Hypothalamus (tissue), 51 donors: ENCODE measurements at places on chromosomes 4 and X.

- no peak for DNase-seq
These were observed 410.1 kb downstream of the HNRNPD start for GRCh38 chr4:81963763-81964020.

DNA sequence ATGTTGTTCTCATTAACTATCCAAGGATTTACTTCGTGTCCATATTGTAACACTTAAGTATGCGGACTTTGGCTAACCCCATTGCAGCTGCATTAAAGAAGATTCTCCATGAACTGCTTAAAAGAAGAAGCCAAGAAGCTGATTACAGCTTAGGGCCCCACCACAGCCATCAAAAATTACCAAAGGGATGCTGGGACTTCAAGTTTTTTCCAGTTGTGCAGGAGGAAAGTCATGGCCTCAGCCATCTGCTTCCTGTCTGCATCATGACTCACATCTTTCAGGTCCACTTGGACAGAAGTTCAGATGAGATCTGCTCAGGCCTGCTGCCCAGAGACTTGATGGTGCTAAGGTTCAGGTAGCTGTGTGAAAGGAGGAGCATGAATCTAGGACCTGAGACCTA, 38.8 kb upstream of the CAPN6 start:
- no peak for DNase-seq

- no peak for DNase-seq
These were observed 195.0 kb upstream of the GATB start for GRCh38 chr4:151955721-151956380.

- DNase-seq = no peak
These were observed 2.3 kb upstream of the MSX1 start for GRCh38 chr4:4857001-4857808.

- DNase-seq = no peak
These were observed 68.6 kb upstream of the FAM9A start for GRCh38 chrX:8869812-8870211.

- DNase-seq = no peak
These were observed 79.6 kb downstream of the COMMD8 start for GRCh38 chr4:47383829-47384427.

GRCh38 chrX:105475801-105476200, 255.3 kb upstream of the TEX13A start:
- no peak for DNase-seq

DNA sequence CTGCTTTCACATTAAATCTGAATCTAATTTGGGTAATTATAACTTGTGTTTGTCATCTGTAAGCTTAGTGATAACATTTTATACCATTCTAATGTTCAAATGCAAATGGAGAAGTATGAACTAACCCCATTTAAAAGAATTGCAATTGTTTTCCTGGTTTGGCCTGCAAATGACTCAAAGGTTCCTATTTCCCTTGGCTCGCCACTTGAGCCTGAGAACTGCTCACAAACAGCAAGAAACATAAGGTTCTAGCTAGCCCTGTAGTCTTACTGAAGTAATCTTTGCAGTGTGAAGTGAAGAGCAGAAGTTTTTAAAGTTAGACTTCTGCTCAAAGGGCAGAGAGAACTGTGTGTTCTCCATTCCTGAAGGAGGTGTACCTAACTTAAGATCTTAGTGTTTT, 27.2 kb downstream of the UPRT start:
- no peak for DNase-seq

- no peak for DNase-seq
These were observed 112.3 kb downstream of the NYX start for GRCh38 chrX:41559235-41560052.

DNA sequence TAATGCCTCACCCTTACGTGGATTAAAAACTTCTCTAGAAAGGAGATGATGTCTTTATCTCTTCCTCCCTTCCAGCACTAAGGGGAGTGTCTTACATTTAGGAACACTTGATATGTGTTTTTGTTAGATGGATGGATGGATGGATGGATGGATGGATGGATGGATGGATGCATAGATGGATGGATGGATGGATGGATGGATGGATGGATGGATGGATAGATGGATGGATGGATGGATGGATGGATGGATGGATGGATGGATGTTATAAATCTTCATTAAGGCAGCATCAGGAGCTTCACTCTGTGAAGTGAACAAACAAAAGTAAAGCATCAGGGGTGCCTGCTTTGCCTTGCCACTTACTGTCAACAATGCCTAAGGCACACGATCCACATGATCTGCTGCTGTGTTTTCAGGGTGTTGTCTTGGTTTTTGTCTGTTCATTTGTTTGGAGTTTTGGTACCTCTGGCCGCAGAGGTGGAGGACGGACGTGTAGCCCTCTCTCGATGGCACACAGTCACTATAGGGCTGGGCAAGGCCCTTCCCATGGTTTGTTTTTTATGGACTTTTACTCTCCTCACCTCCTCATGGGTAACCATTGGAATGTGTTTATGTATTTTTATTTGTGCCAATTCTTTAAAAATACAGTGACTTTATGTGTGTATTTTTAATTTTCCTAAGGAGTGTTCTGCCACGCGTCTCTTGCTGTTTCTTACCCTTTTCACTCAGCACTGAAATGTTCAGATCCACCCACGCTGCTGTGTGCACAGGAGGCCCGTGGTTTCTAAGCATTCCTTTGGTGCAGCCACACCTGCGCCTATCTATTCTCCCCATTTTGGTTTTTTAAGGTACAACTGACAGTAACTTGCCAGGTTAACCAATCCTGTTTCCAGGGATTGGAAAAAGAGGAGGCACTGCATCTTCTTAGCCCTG, 91.8 kb upstream of the ENPP6 start:
- no peak for DNase-seq

- no peak for DNase-seq
These were observed 743.8 kb upstream of the INTU start for GRCh38 chr4:126888968-126889367.

- DNase-seq = no peak
These were observed 26.7 kb upstream of the STOX2 start for GRCh38 chr4:183878251-183878970.

- no peak for DNase-seq
These were observed 994 bp downstream of the GALNT7 start for GRCh38 chr4:173169428-173170181.

DNA sequence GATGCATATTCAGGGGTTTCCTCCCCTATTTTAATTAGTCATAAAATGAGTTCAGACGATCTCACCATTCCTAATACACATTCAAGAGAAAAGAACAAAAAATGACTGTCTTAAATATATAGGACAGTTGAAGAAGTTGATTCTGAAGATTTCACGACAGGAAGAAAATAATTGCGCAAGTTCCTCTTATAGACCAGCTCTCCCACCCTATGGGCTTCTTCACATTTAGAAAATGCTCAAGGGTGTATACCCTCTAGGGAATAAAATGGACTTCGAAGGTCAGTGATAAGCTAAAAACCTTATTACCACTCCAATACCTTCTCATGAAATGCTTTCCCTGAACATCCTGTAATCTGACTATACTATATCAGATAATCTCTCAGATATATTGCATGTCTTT, 149.2 kb upstream of the TEX13C start:
- DNase-seq = no peak

- DNase-seq = no peak
These were observed 114.3 kb downstream of the DCK start for GRCh38 chr4:71107726-71108125.

GRCh38 chr4:134202166-134202956, 772 bp upstream of the PABPC4L start:
- DNase-seq = no peak

DNA sequence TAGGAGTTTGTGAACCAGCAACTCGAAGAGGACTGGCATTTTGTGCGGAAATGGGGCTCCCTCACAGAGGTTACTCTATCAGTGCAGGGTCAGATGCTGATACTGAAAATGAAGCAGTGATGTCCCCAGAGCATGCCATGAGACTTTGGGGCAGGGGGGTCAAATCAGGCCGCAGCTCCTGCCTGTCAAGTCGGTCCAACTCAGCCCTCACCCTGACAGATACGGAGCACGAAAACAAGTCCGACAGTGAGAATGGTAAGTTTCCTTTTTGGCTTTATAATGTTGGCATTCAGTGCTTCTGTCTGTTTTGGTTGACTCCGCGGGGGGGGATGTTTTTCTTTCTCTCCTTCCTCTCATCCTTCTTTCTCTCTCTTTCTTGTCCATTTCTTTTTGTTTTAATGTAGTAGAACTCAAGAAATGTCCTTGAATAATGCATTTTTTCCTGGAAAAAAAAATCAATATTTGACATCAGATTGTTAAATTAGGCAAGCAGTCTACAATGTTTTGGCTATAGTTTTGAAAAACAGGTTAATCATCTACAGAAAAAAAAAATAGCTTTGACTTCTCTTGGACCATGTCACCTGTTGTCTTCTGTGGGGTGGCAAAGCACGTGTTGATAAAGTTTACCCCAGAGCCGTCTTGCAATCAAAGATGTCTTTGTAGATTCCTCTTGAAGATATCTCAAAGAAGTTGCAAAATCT, 103.6 kb downstream of the TENM3 start:
- no peak for DNase-seq

- DNase-seq = no peak
These were observed at the start of gene SOWAHB for GRCh38 chr4:76897536-76898384. SOWAHB (minus strand) TSS chr4:76898144; CDS start chr4:76897849, 295 bp downstream.

- DNase-seq = no peak
These were observed 61.6 kb downstream of the GASK1B start for GRCh38 chr4:158111241-158111640.

GRCh38 chrX:133307637-133308498, 89.7 kb upstream of the TFDP3 start:
- DNase-seq = no peak
